ENCODE measurements at places on chromosomes 3 and 15.

DNA sequence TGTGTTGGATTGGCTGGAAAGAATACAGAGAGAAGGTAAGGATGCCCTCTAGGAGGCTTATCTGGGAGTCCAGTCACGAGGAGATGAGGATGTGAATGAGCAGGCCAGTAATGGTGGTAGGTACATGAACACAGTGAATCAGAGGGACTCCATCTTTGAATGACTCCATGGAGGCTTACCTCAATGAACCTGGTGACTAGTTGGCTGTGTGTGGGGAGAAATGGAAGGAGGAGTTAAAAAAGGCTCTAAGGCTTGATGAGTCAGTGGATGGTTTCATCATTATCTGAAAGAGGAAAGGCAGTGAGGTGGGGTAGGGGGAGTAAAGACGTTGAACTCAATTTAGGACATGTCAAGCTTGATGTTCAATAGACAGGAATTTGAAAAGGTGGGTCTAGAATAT lies 61.1 kb downstream of the KCNAB1 start:
- no peak for DNase-seq

GRCh38 chr3:34001022-34001421 lies 202.6 kb downstream of the PDCD6IP start:
- no peak for DNase-seq

- no peak for DNase-seq
Measured at GRCh38 chr3:38726751-38727150, 77.3 kb upstream of the SCN5A start.

DNA sequence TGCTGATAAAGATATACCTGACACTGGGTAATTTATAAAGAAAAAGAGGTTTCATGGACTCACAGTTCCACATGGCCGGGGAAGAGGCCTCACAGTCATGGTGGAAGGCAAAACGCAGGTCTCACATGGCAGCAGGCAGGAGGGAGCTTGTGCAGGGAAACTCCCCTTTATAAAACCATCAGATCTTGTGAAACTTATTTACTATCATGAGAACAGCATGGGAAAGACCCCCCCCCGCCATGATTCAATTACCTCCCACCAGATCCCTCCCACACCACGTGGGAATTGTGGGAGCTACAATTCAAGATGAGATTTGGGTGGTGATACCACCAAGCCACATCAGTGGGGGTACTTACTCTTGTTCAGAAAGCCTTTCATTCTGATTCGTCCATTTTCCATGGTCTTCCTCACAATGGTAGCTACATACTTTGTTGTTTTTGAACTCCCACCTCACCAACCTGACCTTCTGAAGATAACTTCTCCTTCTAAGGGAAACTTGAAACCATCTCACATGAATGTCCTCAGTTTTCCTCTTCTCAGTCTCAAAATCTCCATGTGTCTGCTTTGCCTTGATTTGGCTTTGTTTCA lies 275.6 kb upstream of the PROK2 start:
- no peak for DNase-seq

- DNase-seq: no peak
Measured at GRCh38 chr3:72426618-72427397, 421.4 kb downstream of the SHQ1 start.

DNA sequence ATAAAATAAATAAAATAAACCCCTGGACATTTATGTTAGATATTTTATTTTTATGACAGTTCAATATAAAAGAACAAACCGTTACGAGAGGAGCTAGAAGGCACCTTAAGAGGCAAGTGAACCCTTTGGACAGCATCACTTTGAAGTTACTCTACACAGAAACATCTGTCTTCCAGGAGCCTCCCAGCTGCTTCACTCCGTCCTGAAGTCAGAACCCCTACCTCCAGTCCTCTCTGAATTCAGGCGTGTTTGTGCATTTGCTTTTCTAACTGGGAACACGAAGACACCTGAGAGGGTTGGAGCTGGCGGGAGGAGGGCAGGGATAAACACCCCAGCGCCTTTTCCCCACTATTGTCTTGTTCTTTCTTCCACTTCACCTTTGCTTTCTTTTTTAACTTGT lies 46.2 kb downstream of the CMTM7 start:
- no peak for DNase-seq

GRCh38 chr3:164477403-164477802 lies 600.9 kb downstream of the SI start:
- no peak for DNase-seq

- no peak for DNase-seq
Measured at GRCh38 chr3:31772758-31773473, 208.1 kb downstream of the OSBPL10 start.

- peak; percentile 91 for DNase-seq
Measured at GRCh38 chr3:134326760-134327593, 47.3 kb downstream of the AMOTL2 start.

DNA sequence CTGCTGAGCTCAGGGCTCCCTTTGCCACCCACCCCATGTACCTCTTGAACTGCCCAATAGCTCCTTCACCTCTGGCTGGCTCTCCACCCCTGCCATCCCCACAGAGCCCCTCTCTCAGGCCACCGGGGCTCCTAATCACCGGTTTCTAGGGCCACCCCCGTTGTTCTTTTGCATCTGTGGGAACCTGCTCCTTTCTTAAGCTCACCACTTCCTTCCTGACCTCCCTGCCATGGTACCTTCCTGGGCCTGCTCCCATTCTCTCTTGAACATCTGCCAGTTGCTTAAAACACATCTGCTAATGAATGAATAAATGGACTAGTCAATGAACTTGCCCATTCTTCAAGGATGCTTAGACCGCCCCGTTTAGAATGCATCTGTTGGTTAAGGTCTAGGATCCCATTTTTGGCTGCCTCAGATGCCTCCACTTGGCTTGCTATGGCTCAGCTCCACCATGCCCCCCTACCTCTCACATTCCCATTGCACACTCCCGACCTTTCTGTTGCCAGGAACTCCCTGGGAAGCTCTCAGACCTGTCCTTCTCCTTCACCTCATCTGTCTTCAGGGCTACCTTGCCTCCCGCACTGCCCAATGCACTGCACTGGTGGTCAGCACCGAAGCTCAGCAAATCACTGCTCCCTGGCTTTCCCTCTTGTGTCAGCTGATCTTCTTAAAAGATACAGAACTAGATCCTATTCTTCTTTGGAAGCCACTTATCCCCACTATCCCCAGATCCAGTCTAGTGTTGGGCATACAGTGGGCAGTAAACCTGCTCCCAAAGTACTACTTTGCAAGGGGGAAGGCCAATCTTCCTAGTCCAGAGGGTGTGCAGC lies 9.1 kb downstream of the AMOTL2 start:
- no peak for DNase-seq

GRCh38 chr3:128667641-128668040 lies 17.0 kb upstream of the RPN1 start:
- DNase-seq: no peak

DNA sequence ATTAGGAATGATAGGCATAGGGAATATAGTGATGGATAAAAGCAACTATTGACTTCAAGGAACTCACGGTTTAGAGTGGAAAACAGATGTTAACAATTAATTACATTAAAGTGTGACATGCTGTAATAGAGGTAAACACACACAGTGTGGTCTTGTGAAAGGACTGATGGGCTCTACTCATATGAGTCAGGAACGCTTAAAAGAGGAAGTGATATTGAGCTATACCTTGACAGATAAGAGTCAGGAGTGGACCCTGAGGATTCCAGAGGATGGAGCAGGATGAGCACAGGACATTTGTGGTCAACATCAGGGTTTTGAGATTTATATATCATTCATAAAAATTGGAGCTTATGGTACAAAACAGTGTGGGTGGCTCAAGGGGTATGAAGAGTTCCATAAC lies 11.0 kb downstream of the EXOG start:
- DNase-seq: no peak

GRCh38 chr15:34490417-34491193 lies 53.0 kb upstream of the GOLGA8A start:
- DNase-seq: no peak

- no peak for DNase-seq
Measured at GRCh38 chr3:150324788-150325187, 83.3 kb upstream of the TSC22D2 start.

DNA sequence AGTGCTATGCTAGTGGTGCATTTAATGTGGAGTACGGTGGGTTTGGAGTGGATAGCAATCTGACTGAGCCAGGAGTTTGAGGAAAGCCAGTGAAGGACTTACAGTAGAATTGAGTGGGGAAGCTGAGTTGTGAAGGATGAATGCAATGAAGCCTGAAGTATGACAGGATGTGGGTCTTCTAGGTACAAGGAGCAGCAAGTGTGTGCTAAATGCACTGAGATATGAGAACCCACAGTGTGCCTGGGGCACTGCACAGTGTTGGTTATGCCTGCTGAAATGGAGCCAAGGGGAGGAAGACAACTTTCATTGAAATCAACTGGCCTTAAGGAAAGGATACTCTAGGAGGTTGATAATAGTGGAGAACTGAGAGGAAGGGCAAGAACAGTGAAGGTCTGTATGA lies 105.5 kb upstream of the MRPL3 start:
- no peak for DNase-seq

- DNase-seq: no peak
Measured at GRCh38 chr3:191303596-191303995, 25.6 kb upstream of the CCDC50 start.

- DNase-seq: no peak
Measured at GRCh38 chr3:8499181-8499611, 2.4 kb upstream of the LMCD1 start.

- DNase-seq: no peak
Measured at GRCh38 chr15:99409097-99409473, 156.7 kb upstream of the MEF2A start.

GRCh38 chr15:98452238-98452637 lies 196.1 kb upstream of the IGF1R start:
- no peak for DNase-seq

- no peak for DNase-seq
Measured at GRCh38 chr15:45855210-45855906, 220.5 kb downstream of the SQOR start.

- no peak for DNase-seq
Measured at GRCh38 chr15:99058421-99058870, 46.4 kb upstream of the SYNM start.

GRCh38 chr15:65363766-65364165 lies 14.0 kb downstream of the IGDCC3 start:
- no peak for DNase-seq

- DNase-seq: no peak
Measured at GRCh38 chr3:127228866-127229265, 35.9 kb downstream of the PRR23E start.

DNA sequence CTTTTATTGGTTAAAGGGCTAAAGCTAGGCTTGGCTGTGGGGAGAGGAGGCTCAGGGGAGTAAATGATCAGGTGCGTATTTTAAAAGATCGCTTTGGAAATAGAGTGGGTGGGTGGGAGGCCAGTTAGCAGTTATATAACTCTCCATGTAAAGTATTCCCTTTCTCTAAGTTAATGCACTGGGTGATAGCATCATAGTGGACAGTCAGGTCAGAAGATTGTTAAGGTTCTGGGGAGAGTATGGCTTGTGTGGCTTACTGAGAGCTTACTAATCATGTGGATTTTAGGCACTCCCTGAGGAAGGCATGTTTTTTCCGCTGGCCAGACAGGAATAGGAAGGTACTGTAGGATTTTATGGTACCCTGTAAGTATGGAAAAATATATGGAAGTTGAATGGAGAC lies 6.3 kb upstream of the EIF3J start:
- no peak for DNase-seq

DNA sequence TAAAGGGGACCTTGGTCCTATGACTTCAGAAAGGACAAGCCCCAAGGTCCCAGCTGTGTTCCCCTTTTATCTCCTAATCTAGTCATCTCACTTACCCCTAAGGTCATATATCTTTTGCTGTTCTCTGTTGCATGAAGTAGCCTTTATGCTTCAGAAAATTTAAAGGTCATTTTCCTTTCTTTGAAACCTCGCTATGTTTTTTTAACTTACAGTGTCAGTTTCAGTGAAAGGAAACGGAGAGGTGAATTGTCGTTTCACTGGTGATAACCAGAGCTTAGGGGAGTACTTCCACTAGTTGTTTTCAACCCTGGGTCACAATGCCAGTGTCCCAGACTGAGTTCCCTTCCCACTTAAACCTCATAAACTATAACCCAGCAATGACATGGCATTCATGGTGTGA lies 357.4 kb downstream of the GAP43 start:
- no peak for DNase-seq

DNA sequence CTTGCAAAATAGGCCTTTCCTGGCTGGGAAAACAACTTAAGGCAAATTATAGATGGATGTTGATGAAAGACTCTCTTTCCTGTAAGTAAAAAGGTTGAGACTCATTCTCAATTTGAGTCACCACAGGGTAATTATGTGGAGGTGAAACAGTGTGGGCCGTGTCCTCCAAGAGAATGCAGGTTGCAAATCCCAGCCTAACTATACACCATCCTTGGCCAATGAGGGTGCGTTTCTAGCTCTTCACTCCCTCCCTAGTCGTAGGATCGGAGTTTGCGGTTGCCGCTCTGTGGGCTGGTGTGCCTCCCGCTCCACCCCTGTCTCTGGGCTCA lies 259.9 kb downstream of the PLCL2 start:
- DNase-seq: no peak

DNA sequence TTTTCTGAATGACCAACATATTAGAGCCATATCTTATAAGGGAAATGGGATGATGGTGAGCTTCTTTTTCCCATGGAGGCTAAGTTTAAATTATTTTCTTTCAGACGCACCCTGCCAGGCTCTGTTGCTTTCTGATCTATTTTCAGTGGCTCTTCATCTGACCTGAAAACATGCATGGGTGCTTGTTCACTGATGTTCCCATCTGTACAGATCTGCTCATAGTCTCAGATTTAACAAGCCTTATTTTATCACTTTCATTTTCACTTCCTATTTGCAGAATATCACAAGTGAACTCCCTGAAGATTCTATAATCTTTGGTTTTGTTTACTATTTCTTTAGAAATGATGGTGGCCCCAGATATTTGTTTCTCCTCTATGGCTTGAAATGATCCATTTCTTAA lies 31.1 kb upstream of the SUCLG2 start:
- DNase-seq: no peak

- no peak for DNase-seq
Measured at GRCh38 chr15:68488290-68488689, 56.3 kb upstream of the ITGA11 start.

GRCh38 chr15:44157679-44158078 lies 37.4 kb downstream of the FRMD5 start:
- peak; percentile 64 for DNase-seq

GRCh38 chr3:59526999-59527398 lies 477.2 kb upstream of the CFAP20DC start:
- DNase-seq: no peak

DNA sequence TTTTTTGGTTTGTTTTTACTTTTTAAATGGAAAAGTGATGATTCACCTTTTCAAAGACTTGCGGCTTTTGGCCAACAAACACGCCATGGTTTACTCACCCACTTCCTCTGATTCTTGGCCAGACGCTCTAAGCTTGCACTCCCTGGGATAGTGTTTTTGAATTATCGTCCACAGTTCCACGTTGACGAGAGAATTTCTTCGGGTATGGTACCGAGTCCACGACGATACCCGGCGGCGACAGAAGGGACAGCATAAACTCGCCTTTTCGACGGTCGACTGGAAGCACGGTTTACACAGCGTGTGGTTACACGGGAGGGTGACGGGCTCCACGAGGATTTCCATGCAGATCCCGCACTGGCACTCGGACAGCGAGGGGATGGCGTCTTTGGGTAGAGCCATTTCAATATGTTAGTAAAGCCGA lies 783 bp downstream of the RNF168 start:
- DNase-seq: peak; percentile 44

GRCh38 chr3:115165266-115165665 lies 18.2 kb upstream of the ZBTB20 start:
- no peak for DNase-seq

Measured in AG09319 (cell line).